Ovary (tissue), 10 donors: ENCODE measurements at places on chromosomes 1 and 21. TPM values are rescaled to one million over a fixed set of nuclear protein-coding genes. Genes with fewer than 3 reads are reported as not detected.

DNA sequence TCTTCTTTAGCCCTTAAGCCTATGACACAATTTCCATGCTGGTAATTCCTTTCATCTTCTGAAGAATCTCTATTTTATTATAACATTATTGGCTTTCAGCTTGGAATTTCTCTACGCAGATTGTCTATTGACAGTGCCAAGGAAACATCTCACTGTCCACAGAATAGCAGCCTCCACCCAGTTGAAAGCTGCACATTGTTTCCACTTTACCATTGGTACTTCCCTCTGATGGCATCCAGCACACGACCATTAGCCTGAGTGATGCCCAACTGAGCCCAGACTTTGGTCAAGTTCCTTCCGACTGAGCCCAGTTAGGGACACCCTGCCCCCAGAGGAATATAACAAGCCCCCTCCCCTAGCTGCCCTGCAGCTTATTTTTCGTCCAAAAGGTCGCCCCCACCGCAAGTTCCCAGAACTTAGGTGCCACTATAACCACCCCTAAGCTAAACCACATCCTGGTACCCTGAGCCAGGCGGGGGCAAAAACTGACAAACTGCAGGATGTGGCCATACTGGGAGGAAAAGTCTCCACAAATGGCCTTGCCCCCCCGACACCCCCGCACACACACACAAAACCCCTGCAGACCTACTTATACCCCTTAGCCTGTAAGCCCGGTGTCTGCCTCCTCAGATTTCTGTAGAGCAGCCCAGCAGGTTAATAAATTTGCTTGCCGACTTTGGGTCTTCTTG is 13.2 kb downstream of the GBP5 start:
- DNase-seq: no peak

DNA sequence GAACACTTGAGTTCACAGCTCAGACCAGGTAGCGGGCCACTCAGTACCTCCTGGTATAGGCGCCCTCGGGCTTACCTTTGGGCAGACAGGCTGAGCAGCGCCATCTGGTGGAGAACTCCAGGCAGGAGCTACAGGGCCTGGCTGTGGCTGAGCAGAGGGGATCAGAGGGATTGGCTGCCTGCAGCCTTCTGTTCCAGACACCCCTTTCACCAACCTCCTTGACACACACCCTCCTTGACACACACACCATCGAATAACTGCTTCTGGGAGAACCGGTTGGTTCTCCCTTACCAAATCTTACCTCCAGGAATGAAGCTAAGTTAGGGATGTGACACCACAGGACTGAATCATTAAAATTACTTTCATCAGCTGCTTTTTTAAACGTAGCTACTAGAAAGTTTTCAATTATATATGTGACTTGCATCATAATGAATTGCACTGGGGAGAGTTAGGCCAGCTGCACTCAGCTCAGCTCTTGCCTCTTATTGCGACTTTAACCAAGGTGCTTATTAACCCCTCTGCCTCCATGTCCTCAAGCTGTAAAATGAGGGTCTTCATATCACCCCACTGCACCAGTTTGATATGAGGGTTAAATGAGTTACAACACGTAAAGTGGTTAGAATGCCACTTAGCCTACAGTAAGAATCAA is 6.6 kb downstream of the LIN28A start:
- peak; percentile 41 for DNase-seq

AGMAT gene
- total RNA-seq: 0.30 TPM

CFAP74 gene
- total RNA-seq: 8.0 TPM

DNA sequence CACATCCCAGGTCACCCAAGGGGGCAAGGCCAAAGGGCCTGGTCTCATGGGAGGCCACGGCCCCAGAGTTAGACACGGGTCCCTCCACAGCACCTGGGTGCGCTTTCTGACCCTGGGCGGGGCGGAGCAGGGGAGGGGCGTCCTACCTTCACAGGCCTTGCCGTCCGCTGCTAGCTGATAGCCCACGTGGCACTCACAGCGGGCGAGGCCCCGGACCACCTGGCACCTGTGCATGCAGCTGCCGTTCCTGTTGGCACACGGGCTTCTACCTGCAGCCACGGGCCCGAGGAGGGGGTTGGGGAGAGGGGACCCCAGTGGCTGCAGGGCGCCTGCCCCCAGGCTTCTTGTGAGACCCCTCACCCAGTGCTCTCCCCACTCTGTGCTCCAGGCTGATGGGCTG is 59.9 kb downstream of the ARHGEF16 start:
- no peak for DNase-seq

- DNase-seq: no peak
Measured at GRCh38 chr1:1761504-1762376, 16.5 kb downstream of the NADK start.

PPFIA4 gene
- 1.6 TPM for total RNA-seq

DNA sequence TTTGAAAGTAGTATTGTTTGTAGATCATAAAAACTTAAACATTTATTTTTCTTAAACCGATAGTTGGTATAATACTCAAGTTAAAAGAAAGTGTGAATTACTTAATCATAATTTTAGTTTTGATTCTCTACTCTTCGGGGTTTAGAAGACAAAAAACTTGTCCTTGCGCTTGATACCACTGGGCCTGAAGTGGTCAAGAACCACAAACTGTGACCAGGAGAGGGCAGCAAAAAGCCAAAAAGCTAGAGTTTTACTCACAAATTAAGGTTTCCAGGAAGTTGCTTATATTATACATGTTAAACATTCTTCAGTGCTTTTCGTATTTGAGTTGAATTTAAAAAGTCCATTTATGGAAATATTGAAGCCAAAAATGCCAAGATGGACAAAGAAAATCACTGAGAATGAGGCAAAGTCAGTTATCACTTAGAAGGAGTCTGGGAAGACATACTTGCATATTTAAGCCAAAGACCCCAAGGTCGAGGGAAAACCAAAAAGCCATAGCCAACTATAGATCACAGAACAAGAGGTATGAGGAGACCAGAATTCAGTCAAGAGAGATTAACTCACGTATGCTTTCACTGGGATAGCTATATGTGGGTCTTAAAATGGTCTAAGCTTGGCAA is 34.2 kb downstream of the EFCAB7 start:
- no peak for DNase-seq

- no peak for DNase-seq
Measured at GRCh38 chr1:95380909-95381308, 146.9 kb downstream of the RWDD3 start.

GRCh38 chr21:44353191-44353970 is at the start of gene TRPM2:
TSS of gene TRPM2 (plus strand) at chr21:44353621. CDS start at chr21:44353701, 80 bp downstream.
- DNase-seq: no peak

DNA sequence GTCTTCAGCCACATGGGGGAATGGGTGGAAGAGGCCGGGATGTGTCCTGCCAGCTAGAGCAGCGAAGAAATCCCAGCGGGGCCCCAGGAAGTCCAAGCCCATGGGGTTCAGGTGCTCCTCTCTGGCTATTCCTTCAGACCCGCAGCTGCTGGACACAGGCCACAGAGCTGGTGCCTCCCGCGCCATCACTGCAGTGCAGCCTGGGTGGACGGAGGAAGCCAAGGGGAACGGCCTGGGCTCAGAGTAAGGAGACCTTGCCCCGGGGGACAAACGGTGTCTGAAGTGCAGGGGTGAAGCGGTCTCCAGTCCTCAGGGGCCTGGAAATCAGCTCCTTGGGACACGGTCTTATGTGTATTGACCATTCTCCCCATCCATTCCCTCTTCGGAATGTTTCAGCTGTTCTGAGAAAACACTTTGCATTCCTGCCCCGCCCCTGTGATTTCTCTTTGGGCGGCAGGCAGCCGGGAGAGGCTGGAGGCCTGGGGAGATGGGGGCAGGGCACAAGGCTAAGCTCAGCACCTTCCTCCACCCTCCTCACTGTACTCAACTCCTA is 18.4 kb downstream of the MTHFR start:
- peak; percentile 79 for DNase-seq
